Sigmoid colon (tissue), 7 donors: ENCODE measurements at places on chromosomes 2 and 18. TPM values are rescaled to one million over a fixed set of nuclear protein-coding genes. Genes with fewer than 3 reads are reported as not detected.

DSC2 gene
- 42.1 TPM for polyA plus RNA-seq

TLX2 gene
- not detected for polyA plus RNA-seq

ANKRD29 gene
- polyA plus RNA-seq: 4.2 TPM

ABCG5 gene
- not detected for polyA plus RNA-seq

NT5C1B gene
- not detected for polyA plus RNA-seq

AFF3 gene
- polyA plus RNA-seq: 0.46 TPM

GRHL1 gene
- 0.46 TPM for polyA plus RNA-seq

PUM2 gene
- polyA plus RNA-seq: 33.1 TPM

DNER gene
- 3.0 TPM for polyA plus RNA-seq

VWC2L gene
- polyA plus RNA-seq: not detected

SKOR2 gene
- not detected for polyA plus RNA-seq

C2orf80 gene
- not detected for polyA plus RNA-seq

STK11IP gene
- polyA plus RNA-seq: 36.7 TPM

RTP5 gene
- not detected for polyA plus RNA-seq

- no peaks in the 10 kb centered on the region for H3K4me1 ChIP-seq
- H3K27me3 ChIP-seq: no peaks in the 10 kb centered on the region
- DNase-seq: no peak
- no peak overlapping the region for H3K27ac ChIP-seq
- no peaks in the 10 kb centered on the region for H3K36me3 ChIP-seq
- no peak overlapping the region for H3K4me3 ChIP-seq
Observed at GRCh38 chr2:88530081-88530480, 77.6 kb upstream of the FOXI3 start.

- no peak overlapping the region for H3K27ac ChIP-seq
- H3K4me1 ChIP-seq: no peaks in the 10 kb centered on the region
- no peak for DNase-seq
- no peaks in the 10 kb centered on the region for H3K36me3 ChIP-seq
Observed at GRCh38 chr18:56036741-56037140, 448.7 kb upstream of the TCF4 start.

DNA sequence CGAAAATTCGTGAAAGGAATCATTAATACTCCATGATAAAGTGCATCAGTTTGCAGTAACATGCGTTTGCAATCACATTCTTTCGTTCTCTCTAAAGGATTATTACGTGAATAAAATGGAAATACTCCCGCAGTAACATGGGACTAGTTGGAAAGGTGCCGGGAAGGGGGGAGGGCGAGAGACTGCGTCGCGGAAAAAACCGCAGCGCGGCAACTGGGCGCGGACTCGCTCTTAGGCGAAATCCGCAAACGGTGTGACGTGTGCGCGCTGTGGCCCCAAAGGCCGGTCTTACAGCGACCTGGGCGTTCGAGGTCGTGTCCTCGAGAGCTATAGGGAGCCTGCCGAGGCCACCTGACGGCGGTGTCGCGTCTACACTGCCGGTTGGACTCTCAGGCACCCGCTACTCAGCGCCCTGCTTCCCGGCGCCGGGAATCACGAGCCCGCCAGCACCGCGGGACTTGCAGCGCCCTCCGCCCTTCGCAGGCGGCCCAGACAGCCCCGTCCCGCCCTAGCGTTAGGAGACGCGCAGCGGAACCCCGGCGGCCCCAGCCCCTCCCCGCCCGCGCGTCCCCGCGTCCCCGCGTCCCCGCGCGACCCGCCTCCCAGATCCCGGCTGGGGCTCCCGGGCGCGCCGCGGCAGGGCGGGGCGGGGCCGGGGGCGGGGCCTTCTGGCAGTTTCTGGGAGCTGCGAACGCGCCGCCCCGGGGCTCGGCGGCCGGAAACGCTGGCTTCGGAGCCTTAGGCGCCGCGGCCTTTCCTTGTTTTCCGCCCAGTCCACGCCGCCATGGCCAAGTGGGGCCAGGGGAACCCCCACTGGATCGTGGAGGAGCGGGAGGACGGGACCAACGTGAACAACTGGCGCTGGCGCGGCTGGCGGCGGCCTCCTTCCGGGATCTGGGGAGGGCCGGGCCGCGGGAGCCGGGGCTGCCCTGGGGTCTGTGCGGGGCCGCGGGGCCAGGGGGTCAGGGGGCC lies 15.1 kb downstream of the C2orf74 start:
- peaks cover 46% of the 10 kb centered on the region for H3K4me1 ChIP-seq
- peak overlapping the region; percentile 99 for H3K27ac ChIP-seq
- peaks cover 14% of the 10 kb centered on the region for H3K36me3 ChIP-seq
- peak; percentile 96 for DNase-seq

DNA sequence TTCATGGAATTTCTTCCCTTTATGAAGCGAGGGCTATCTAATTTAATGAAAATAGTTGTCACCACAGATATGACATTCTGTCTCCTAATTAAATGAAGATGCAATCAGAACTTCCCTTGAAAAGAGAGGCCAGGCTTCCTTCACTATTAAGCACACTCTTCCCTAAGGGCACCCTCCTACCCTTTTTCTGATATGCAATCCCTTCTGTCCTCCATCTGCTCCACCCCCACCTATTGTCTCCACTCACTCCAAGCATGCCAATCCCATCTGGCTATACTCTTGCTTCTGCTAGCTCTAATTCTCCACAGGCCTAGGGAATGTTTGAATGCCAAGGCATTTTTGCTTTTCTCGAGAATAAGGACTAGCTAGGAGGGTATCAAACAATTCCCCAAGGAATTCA lies 818.4 kb upstream of the FSHR start:
- H3K4me1 ChIP-seq: no peaks in the 10 kb centered on the region
- no peaks in the 10 kb centered on the region for H3K27me3 ChIP-seq
- DNase-seq: no peak
- no peaks in the 10 kb centered on the region for H3K36me3 ChIP-seq
- no peak overlapping the region for H3K4me3 ChIP-seq
- no peak overlapping the region for H3K27ac ChIP-seq

DNA sequence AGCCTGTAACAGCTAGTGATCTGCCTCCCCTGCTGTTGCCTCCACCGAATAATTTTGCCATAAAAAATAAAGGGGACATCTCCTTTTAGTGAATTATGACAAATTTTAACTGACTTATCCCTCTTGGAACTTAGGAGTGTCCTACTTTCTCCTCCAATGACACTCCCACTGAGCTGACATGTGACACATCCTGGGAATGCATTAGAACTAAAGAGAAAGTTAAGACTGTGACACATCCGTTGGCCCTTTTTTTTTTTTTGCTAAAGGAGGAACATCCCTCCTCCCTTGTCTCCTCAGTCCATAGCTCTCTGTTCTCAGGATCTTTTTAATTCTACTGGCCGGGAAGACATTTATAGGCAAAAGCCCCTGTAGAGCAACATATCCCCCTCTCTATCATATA lies 268.2 kb downstream of the NRXN1 start:
- DNase-seq: no peak
- H3K27me3 ChIP-seq: no peaks in the 10 kb centered on the region
- H3K36me3 ChIP-seq: no peaks in the 10 kb centered on the region
- no peak overlapping the region for H3K4me3 ChIP-seq
- no peak overlapping the region for H3K27ac ChIP-seq
- H3K4me1 ChIP-seq: no peaks in the 10 kb centered on the region

GRCh38 chr2:99640635-99641151 lies 150.9 kb upstream of the REV1 start:
- no peak overlapping the region for H3K27ac ChIP-seq
- no peak overlapping the region for H3K4me3 ChIP-seq
- no peaks in the 10 kb centered on the region for H3K27me3 ChIP-seq
- H3K4me1 ChIP-seq: peaks cover 37% of the 10 kb centered on the region

DNA sequence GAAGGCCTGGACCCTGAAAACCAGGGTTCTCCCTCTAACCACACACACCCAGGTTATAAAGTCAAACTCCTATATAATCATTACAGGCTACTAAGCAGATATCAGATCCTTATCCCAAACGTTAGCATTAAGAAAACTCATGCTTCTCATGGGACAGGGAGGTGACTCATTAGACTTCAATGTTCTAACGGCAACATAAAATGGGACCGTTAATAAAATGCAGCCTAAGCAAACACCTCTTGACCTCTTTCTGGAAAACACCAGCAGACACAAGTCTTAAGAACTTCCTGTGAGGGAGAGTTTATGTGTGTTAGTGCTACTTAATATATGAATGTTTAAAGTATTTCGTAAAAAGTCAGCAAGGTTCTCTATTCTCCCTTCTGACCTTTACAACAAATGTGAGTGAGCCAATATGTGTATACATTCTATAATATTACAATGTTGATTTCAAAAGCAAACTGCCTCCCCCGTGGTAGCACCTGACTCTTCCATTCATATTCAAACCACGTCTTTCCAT lies 31.7 kb downstream of the LPIN2 start:
- no peak for DNase-seq
- H3K4me1 ChIP-seq: peaks cover 72% of the 10 kb centered on the region
- H3K4me3 ChIP-seq: no peak overlapping the region
- no peaks in the 10 kb centered on the region for H3K27me3 ChIP-seq

- H3K4me3 ChIP-seq: peak within 1 kb of the TSS; percentile 77
- no peaks in the 10 kb centered on the region for H3K27me3 ChIP-seq
- H3K27ac ChIP-seq: peak within 1 kb of the TSS; percentile 89
Observed at GRCh38 chr18:59697236-59697932, at the start of gene CCBE1. CCBE1 (minus strand) TSS chr18:59697423.

- no peaks in the 10 kb centered on the region for H3K4me1 ChIP-seq
- no peaks in the 10 kb centered on the region for H3K36me3 ChIP-seq
- no peak for DNase-seq
- H3K4me3 ChIP-seq: no peak overlapping the region
Observed at GRCh38 chr2:184113696-184114403, 484.5 kb upstream of the ZNF804A start.

DNA sequence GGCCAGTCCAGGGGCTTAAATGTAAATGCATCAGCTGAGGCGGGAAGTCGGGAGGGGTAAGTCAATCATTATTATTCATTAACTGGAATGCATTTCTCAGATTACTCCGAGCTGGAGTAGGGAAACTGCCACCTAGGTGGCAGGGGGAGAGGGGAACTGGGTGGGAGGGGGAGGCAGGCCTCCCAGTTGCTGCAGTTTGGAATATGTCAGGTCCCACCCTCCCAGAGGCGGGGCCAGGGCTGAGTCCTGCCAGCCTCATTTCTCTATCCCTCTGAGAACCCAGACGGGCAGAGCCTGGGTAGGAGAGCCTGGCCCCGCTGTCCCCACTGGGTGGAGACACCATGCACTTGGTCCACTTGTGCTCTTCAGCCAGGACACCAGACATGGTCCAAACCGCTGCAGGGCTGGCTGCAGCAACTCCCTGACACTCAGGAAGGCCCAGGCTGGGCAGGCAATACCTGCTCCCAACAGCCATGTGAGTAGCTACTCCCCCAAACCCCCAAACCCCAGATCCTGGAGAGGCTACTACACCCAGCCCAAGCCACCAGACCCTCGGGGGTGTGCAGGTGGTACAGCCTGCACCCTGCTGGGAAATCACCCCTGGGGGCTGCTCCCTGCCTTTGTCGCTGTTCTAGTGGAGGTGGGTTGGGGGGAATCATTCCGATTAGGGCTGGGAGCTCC lies at the start of gene GPBAR1:
Gene GPBAR1 (plus strand): TSS at position 274 of the 681 bp plus-strand sequence. CDS start 1,710 bp downstream, outside the sequence.
- peak within 1 kb of the TSS; percentile 80 for H3K27ac ChIP-seq
- H3K4me3 ChIP-seq: peak within 1 kb of the TSS; percentile 20
- peak; percentile 82 for DNase-seq
- no peaks in the 10 kb centered on the region for H3K27me3 ChIP-seq
- H3K36me3 ChIP-seq: peaks cover 16% of the 10 kb centered on the region
- peaks cover 63% of the 10 kb centered on the region for H3K4me1 ChIP-seq

- H3K4me3 ChIP-seq: no peak overlapping the region
- DNase-seq: no peak
- no peaks in the 10 kb centered on the region for H3K36me3 ChIP-seq
- H3K4me1 ChIP-seq: no peaks in the 10 kb centered on the region
- H3K27me3 ChIP-seq: no peaks in the 10 kb centered on the region
Observed at GRCh38 chr18:6362559-6363129, 52.1 kb downstream of the L3MBTL4 start.

GRCh38 chr2:134324947-134325346 lies 71.1 kb downstream of the MGAT5 start:
- no peaks in the 10 kb centered on the region for H3K4me1 ChIP-seq
- no peak overlapping the region for H3K4me3 ChIP-seq
- no peak overlapping the region for H3K27ac ChIP-seq
- no peaks in the 10 kb centered on the region for H3K36me3 ChIP-seq

GRCh38 chr2:142914507-142915313 lies 37.2 kb downstream of the KYNU start:
- H3K4me3 ChIP-seq: no peak overlapping the region
- H3K36me3 ChIP-seq: no peaks in the 10 kb centered on the region
- no peak for DNase-seq
- H3K4me1 ChIP-seq: no peaks in the 10 kb centered on the region
- no peak overlapping the region for H3K27ac ChIP-seq

DNA sequence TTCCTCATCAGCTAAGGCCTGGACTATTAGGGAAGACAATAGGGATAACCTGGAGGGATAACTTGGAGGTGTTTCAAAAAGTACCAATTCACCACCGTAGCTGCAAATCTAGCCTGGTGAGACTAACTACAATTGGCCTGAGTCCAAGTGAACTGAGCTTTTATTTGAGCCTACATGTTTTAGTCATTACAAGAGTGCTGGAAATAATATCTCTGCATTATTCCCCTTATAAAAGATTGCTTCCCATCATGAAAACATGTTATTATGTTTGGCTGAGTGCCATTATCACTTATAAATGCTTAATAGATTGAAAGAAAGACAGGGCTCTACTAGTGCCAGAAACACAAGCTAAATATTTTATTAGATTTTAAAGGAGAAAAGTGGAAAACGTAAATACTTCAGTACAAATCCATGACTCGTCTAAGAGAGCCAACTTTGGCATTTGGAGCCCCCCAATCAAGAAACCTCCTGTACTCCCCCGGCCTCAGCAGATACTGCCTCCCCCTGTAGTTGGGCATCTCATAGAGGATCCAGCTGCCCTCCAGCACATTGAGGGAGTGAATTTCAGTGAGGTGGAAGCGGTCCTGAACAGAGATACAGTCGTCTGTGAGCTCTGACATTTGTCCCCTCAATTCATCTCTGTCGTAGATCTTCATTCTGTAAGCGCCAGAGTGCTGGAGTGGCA lies 3.6 kb downstream of the CRYGB start:
- no peaks in the 10 kb centered on the region for H3K36me3 ChIP-seq
- no peak overlapping the region for H3K27ac ChIP-seq
- no peaks in the 10 kb centered on the region for H3K27me3 ChIP-seq

DNA sequence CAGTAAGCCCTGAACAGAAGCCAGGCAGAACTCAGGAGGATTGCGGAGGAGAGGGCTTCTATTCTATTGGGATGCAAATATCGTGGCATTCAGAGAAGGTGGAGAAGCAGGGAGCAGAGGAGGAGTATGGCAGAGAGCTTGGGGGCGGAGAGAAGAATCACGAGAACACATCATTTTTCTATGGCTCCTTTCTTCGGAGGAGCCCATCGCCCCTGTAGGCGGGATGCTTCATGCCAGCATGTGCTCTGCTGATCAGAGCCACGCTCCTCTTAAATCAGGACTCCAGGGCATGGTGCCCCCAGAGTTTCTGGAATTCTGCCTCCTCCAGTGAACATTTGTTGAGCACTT lies 71.1 kb downstream of the CIB4 start:
- no peak for DNase-seq
- H3K36me3 ChIP-seq: no peaks in the 10 kb centered on the region
- no peak overlapping the region for H3K27ac ChIP-seq
- no peaks in the 10 kb centered on the region for H3K4me1 ChIP-seq

GRCh38 chr2:120607506-120607905 lies 128.2 kb upstream of the GLI2 start:
- no peaks in the 10 kb centered on the region for H3K4me1 ChIP-seq
- H3K36me3 ChIP-seq: no peaks in the 10 kb centered on the region
- H3K27ac ChIP-seq: no peak overlapping the region
- DNase-seq: no peak
- no peak overlapping the region for H3K4me3 ChIP-seq
